ENCODE measurements at places on chromosomes 5 and 9. TPM values are rescaled to one million over a fixed set of nuclear protein-coding genes. Genes with fewer than 3 reads are reported as not detected.

Gene SMARCA2
- 148 TPM for total RNA-seq

Gene IL4
- total RNA-seq, result not detected

Gene TAF11L9
- not detected for total RNA-seq

Gene FOXD4L3
- not detected for total RNA-seq

Gene AK8
- 7.0 TPM for total RNA-seq

Gene PCDHB14
- 4.2 TPM for total RNA-seq

Gene ADAMTS6
- 3.3 TPM for total RNA-seq

Gene NEURL1B
- total RNA-seq, result 13.3 TPM

Gene MYOZ3
- total RNA-seq, result 0.29 TPM

Gene SYK
- total RNA-seq, result 92.4 TPM

Gene PCDHGA5
- total RNA-seq, result 5.3 TPM

Gene BRD9
- total RNA-seq, result 28.3 TPM

Gene BOD1
- 62.4 TPM for total RNA-seq
